ENCODE measurements at places on chromosomes 2 and 18.
A peak's percentile ranks its signal among the peaks of the same experiment; 100 is the strongest.

- no peak for DNase-seq
Observed at GRCh38 chr2:234558642-234559041, 61.8 kb upstream of the ARL4C start.

DNA sequence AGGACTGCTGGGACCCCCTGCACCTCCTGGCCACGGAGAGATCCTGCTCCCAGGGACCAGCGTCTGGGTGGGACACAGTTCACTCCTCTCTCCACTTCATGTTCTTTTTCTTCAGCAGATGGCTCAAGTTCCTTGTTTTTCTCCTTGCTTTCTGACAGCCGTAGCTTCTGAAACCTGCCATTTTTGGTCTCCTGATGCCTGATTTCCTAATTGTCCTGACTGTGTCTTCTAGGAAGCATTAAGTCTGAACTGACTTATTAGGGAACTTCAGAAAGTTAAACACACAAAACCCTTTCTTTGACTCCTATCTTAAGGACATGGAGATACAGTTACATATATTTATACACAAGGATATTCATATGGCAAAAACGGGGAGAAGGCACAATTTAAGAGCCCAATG is 22.7 kb downstream of the CNNM4 start:
- DNase-seq: no peak

GRCh38 chr2:186695081-186695756 is 1.4 kb downstream of the FAM171B start:
- no peak for DNase-seq

- DNase-seq: no peak
Observed at GRCh38 chr2:159088906-159089305, 120.5 kb downstream of the TANC1 start.

GRCh38 chr18:79413025-79413424 is 17.3 kb downstream of the NFATC1 start:
- no peak for DNase-seq

- DNase-seq: no peak
Observed at GRCh38 chr2:833180-833579, 117.5 kb upstream of the SNTG2 start.

DNA sequence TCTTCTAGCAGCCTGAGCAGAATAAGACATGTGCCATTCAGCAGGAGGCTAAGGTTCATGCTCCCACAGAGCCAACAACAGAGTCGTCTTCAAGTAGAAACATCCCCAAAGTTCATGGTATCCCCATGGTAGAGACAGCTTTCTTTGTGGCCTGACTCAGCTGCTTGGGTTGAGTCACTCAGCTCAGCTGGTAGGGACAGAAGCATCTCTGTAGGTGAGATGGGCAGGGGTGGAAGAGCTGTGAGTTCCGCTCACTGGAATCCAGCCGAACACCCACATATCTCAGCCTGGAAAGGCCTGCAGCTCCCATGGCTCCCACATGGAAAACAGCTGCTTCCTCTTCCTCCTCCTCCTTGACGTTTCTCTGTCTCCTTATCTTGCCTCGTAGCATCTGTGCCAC is 792.7 kb downstream of the RNF144A start:
- DNase-seq: no peak

GRCh38 chr2:59733970-59734369 is 819.5 kb downstream of the BCL11A start:
- no peak for DNase-seq

GRCh38 chr2:131413148-131413747 is 49.3 kb upstream of the RAB6D start:
- DNase-seq: peak; percentile 21

GRCh38 chr2:37037771-37038170 is 46.4 kb downstream of the HEATR5B start:
- no peak for DNase-seq

DNA sequence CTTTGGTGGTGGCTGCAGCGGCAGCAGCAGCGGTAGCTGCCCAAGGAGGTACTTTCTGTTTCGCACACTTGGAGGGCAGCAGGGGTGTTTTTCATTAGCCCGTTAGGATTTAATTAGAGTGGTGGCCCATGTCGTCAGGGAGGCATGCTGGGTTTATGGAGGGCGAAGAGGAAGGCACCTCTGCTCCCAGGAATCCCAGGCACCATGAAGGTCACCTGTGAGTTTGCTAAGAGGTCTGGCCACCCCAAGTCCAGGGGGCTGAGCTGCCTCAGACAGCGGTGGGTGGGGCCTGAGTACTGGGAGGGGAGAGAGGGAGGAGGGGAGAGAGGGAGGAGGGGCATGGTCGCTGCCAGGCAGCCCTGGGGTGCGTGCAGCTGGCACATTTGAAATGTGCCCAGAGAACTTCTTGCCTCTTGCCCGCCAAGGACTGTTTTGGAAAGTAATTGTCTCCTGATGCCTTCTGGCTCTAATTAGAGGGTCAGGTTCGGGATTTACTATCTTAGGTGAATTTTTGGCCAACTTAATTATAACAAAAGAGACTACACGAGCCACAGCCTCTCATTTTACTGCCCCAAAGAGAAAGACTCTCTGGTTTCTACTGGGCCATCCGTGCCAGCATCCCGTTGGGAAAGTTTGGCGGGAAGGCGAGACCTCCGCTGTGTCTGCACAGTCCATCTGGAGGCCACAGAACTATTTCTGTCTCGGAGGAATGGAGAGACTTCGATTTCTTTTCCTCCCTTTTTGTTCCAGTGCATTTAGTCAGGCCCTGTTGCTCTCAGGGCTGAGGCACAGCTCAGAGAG is 62.0 kb downstream of the GLI2 start:
- no peak for DNase-seq

- DNase-seq: no peak
Observed at GRCh38 chr2:17736989-17737388, 16.6 kb downstream of the SMC6 start.

DNA sequence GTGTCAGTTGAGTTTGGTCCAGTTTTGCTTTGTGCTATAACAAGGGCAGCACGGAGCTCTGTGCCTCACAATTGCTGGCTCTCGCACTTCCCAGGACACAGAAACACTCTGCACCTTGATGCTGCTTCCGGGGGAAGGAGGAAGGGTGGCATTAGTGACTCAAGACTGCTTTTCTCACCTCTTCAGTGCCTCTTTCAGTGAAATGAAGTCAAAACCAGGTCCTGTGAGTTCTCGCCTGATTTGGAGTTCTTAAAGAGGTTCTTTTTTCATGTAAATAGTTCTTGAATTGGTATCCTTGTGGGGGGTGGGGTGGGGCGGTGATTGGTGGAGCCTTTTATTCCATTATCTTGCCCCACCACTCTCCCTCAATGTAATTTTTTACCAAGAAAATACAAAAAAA is 91.5 kb upstream of the MYT1L start:
- no peak for DNase-seq

DNA sequence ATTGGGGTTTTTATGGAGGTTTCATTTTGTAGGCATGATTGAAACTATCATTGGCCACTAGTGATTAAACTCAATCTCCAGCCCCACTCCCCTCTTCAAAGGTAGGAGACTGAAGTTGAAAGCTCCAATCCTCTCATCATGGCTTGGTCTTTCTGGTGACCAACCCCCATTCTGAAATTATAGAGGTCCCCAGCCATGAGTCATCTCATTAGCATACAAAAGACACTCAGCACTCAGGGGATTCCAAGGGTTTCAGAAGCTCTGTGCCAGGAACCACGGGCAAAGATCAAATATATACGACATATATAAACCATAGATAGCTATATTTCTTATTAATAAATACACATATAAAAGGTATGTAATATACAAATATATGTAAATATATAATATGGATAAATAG is 256.0 kb upstream of the POU3F3 start:
- DNase-seq: no peak

DNA sequence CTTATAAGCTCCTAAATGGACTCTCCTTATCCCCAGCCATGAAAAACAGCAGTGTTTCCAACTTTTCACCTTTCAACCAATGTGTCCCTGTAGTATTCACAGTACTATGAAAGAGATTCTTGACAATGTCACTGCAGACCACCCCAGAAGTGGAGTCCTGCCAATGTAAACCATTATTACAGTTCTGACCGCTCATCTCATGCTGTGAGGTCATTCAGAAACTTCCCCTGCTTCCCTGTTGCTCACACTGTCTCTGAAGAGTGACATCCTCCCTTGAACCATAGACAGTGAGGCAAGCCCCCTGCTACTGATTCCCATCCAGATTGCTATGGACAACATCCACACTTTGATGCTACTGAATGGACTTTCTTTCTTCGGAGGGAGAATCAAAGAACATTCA is 1523.7 kb upstream of the ACVR2A start:
- DNase-seq: no peak

- DNase-seq: no peak
Observed at GRCh38 chr18:8480506-8481328, 128.5 kb upstream of the RAB12 start.

DNA sequence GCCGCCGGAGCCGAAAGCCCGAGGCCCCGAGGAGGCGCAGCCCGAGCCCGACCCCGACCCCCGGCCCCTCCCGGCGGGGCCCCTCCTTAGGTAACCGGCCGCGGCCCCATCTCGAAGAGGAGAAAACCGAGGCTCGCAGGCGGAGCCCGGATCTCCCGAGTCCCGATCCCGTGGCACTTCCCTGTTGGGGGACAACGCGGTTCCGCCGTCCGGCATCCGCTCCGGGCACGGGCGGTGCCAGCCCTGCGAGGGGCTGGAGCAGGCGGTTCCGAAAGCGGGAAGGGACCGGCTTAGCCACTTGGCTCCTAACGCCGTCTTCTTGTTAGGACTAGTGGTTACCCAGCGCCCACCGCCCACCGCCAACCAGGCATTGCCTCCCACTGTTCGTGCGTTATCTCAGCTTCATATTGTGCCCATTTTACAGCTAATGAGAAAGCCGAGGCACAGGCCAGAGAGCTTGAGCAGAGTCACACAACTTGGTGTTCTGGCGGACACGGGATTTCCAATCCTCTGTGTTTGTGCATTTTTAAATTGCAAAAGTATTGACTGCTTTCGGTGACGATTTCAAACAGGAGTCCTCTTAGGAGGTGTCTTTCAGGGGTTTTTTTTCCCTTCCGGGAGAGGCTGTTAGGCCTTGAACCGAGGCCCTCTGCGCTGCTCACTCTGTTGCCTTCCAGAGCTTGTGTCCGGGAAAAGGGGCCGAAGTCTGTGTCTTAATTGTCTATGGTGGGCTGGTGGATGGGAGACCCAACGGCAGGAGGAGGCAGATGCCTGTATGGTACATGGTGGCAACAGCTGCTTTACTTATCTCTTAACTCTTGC is 562 bp downstream of the CENPA start:
- peak; percentile 2 for DNase-seq

DNA sequence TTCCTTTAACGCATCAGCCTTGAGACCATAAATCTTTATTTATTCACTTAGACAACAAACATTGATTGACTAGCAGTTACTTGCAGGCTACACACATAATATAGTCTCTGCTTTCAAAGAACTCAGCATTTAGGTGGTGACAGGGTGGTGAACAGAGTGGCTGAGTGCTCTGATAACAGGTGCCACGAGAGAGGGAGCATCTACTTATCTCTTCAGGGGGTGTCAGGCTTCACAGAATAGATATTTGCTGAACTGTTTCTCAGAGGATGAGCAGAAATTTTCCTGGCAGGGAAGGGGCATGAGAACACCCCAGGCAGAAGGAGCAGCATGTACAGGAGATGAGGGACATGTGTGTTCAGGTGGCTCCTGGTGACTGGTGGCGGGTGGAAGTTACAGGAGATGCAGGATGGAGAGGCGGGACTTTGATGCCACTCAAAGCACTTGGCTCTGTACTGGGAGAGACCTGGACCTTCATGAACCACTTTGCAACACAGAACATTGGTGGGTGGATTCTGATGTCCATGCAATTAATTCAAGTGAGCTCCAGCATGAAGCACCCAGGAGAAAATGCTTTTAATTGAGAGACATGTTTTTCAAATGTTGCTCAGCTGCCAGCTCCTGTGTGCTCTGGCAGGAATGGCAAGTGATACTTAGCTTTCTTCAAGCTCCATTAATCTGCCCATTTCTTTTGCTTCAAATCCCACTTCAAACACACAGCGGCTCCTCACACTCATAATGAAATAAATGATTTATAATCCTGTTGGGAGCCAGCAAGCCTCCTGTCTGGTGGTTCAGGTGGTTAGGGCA is 248.9 kb downstream of the MYCN start:
- peak; percentile 97 for DNase-seq

GRCh38 chr2:190468814-190469569 is 60.8 kb downstream of the MFSD6 start:
- DNase-seq: peak; percentile 95

DNA sequence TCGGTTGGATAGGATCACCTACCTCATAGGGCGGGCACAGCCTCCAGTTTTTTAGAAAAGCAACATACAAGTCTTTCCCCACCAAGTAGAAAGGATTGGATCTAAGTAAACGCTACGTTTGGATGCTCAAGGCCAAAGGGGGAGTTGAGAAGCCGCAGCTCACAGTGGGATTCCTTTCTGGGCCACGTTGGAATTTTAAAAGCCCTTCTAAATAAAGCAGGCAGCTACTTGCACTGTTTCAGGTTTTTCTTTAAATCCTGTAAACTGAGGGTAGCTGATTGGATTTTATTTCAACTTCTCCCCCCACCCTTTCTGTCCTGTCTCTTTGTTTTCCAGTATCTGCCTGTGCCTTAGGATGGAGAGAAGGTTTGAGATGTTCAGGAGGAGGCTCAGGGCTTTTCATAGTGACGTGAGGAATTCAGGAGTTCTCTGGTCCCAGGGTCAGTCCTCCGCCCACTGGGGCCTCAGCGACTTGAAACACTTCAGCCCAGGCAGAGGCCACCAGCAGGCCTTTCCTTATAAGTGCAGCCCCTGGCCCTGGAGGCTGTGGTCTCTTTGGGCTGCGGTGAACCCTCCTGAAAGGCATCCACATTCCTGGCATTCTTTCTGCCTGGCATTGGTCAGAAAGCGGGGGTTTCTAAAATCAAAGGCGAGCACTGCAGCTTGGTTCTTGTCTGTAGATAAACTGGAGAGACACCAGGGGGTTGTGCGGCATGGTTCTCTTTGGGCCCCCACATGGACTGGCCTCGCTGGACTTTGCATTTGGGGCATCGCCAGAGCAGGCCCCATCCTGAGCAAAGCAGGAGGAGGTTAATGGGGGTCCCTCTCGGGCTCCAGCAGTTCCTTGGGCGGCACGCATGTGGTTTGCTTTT is 44.5 kb downstream of the SH3BP4 start:
- DNase-seq: no peak

DNA sequence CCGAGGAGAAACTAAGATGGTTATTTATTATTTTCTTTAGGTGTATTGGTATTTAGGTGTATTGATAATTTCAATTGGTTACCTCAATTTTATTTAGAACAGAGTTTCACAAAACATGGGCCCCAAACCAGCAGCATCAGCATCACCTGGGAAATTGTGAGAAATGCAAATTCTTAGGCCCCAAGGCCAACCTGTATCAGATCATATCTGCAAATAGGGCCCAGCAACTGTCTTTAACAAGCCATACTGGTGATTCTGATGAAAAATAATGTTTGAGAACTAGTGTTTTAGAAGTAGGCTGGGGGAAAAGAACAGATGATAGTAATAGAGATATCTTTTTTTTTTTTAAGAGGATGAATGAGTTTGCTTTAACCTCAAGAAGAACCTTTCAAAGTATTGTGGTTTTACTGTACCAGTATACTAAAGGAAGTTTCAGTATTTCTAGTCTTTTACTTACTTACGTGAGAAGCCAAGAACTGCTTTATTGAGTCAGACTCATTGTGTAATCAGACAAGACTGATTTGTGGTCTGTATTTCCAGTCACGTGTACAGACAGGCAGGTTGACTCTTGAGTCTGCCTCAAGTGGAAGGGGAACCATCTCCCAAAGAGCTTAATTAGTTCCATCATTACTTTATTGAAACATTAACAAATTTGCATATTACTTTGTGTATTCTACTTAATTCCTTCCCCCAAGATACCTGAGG is 60.4 kb upstream of the GAREM1 start:
- DNase-seq: peak; percentile 19
